AG04449 (cell line): ENCODE measurements at places on chromosomes 13 and 19.
A peak's percentile ranks its signal among the peaks of the same experiment; 100 is the strongest.

GRCh38 chr19:12856653-12857052 is 18.3 kb downstream of the MAST1 start:
- DNase-seq = no peak

DNA sequence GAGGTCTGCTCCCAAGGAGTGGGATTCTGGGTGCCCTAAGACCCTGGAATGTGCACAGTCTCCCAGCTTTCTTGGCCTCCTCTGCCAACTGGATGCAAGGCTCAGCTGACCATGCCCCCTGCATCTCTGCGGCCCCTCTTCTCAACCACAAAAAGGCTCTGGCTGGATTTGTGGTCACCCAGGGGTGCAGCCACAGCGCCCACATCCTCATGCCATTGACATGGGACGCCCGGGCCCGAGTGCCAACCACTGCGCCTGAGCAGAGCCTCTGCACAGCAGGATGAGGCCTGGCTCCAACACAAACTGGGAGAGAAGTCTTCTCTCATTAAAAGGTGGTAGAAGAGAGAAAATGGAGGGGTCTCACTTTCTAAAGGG is 103.5 kb downstream of the FOXO1 start:
- DNase-seq = no peak

GRCh38 chr13:83168590-83168989 is 713.7 kb downstream of the SLITRK1 start:
- DNase-seq = peak; percentile 14

- DNase-seq = no peak
Measured at GRCh38 chr13:31674051-31674450, 65.3 kb upstream of the RXFP2 start.

GRCh38 chr13:47039106-47039505 is 142.3 kb upstream of the HTR2A start:
- peak; percentile 60 for DNase-seq

DNA sequence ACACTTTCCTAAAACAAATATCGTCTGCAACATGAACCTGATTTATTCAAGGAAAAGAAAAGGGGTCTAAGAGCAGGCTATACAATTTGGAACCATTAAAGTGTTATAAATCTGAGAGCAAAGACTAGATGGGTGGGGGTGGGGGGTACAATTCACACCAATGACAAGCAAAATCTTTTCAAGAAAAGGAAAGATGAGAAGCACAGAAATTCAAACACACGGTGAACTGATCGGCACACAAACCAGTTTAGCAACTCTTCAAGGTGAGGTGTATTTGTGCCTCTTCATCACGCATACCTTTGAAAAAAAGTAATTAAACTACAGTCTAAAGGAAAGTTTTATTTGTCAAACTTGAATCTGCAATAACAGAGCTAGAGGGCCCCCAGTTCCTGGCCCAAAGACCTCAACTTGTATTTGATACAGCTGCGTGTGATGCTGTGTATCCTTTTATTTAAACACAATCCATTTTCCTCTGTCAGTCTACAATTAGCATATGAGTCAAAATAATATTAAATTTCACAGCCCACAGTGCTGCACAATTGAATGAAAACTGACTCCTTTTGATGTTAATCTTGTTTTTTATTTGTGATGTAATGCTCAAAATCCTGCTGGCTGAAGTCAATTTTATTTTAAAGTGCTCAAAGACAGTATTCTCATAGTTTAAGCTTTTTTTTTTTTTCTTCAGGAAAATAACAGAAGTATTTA is 14.2 kb downstream of the EFNB2 start:
- DNase-seq = no peak

- no peak for DNase-seq
Measured at GRCh38 chr13:26718146-26718545, 42.4 kb downstream of the GPR12 start.

- no peak for DNase-seq
Measured at GRCh38 chr13:80050252-80050651, 290.7 kb downstream of the SPRY2 start.

DNA sequence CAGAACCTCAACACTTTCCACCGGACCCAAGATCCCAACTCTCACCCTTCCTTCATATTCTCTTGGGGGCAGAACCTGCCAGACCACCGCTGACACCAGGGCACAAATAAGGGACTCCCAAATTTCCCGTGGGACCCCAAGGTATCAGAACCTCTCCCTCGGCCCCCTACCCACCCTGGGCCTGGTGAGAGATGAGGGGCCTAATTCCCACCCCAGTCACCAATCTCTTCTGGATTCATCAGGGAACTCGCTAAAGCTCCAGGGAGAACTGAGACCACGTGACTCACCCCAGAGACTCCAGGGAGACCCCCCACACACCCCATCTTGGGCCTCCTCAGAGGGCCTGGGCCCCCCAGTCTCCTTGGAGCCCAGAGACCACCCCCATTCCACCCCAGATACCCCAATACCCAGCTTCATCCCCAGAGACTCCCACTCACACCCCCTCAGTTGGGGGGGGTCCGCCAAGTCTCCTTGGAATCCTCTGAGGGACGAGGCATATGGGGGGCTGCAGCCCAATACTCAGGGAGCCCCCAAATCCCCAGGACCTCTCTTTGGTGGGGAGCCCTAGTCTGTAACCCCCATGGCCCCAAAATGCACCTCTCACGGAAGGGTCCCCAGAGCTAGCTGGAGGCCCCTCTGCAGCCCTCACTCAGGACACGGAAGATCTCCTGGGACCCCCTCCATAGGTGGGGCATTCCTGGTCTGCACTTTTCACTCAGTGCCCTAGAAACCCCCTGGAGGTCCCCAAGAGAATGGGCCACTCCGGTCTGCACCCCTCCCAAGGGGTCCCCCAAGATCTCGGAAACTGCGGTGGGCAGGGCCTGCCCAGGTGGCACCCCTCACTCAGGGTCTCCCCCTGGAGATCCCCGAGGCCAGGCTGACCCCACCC is 1.6 kb downstream of the LMNB2 start:
- DNase-seq = no peak

DNA sequence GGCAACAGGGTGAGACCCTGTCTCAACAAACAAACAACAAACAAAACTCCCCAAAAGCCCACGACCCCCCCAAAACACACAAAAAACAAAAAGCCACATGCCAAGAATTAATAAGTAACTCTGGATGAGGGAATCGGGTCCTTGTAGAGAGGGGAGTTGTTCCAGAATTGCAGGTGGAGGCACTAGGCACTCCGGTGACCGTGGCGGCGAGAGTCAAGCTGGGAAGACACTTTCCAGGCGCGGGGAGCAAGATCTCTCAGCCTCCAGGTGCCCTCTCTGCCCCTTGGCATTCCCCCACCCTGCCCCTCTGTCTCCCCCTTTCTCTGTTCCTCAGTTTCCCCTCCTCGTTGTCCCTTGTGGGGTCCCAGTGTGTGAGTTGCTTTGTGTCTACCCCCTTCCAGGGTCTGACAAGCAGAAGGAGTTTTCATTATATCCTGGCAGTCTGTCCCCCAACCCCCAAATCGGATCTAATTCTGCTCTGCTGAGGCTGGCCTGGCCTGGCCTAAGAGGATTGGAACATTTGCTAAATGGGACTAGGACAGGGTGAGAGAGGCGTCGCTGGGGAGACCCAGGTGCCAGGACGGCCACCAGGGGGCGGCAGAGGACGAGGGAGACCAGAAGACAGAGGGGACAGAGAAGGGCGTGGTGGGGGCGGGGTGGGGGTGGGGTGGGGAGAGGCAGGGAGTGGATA is 8.3 kb upstream of the CRX start:
- no peak for DNase-seq

DNA sequence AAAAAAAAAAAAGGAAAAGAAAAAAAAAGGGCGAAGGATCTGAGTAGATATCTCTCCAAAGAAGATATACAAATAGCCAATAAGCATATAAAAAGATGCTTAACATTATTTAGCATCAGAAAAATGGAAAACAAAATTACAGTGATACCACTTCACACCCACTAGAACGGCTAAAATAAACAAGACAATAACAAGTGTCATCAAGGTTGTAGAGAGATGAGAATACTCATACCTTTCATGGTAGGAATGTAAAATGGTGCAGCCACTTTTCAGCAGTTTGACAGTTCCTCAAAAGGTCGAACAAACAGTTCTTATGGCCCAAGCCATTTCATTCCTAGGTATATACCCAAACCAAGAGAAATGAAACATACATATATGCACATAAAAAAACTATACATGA is 33.5 kb downstream of the FOXO1 start:
- DNase-seq = no peak

GRCh38 chr13:39559847-39560246 is 43.1 kb downstream of the LHFPL6 start:
- DNase-seq = no peak

- no peak for DNase-seq
Measured at GRCh38 chr19:14565298-14565679, 6.6 kb downstream of the NDUFB7 start.

DNA sequence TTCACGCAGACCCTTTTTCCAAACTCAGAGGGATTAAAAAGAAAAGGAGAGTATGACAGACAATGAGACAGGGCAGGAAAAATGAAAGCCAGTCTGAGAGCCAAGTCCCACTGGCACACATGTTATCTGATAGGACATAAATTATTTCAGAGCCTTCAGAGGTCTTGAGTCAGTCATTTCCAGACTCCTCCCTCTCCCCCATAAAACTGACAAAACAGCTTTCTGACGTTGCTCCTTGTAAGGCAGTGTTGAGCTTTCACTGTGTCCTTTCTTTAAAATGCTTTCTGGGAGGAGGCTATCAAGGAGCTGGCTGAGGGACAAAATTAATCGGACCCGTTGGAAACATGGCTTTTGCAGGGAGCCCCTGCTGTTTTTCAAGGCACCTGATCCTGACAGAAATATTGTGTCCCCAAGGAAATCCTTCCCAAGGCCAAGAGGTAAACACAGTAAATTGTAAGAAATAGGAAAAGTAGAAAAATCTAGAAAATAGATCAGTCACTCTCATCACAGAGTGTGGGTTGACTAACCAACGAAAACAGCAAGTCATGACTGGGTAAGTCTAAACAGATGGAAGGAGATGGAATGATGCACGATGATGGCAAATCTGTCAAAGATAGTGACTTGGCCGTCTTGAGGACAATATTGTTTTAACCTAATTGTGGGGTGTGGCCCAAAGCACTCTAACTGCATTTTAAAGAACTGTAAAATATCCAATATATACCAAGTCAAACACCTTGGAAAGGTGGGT is 89.7 kb downstream of the DCT start:
- no peak for DNase-seq

DNA sequence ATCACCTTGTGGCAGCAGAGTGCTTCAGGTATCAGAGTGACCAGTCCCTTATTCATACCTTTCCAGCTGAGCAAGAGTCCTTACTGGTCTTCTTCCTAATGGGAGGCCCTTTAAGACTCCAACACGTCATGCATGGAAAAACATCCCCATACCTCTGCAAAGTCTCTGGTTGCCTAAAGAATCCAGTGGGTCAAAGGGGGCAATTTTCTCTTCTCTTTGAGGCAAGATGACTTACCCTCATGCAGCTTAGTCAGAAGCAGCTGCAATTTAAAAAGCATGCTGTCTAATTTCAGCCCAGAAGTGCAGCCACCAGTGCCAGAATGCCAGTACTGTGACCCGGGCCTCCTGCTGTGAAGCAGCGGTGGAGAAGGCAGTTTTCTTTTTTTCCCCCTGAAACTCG is 18.7 kb downstream of the PPP5C start:
- no peak for DNase-seq

DNA sequence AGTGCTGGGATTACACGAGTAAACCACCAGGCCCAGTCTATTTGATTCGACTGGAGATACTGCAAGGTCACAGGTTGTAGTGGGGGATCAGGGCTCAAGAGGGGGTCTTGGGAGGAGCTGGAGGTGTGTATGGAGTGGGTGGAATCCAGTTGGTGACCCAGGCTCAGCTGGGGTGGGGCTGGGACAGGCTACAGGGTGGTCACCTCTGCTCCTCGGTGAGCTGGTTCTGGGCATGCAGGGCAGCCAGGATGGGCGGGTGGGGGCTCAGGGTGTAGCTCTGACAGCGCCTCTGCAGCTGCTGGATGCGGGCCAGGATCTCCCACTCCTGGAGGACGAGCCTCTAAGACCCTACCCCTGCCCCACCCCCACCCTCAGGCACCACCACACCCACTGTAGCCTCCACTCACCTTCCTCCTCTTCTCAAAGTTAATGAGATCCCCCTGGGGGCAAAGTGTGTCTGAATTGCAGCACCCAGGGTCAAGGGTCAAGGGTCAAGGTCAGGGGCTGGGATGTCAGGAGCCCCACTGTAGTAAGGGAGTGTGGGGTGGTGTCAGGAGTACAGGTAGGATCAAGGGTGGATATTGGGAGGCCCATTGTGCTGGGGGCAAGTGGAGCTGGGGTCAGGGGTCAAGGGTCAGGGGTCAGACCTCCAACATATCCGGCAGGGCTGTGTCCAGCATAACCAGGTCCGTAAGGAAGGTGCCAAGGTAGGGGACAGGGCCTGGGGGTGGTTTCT is 17.1 kb downstream of the RGL3 start:
- DNase-seq = no peak
